ENCODE measurements at places on chromosomes 5 and 9.
A peak's percentile ranks its signal among the peaks of the same experiment; 100 is the strongest.

DNA sequence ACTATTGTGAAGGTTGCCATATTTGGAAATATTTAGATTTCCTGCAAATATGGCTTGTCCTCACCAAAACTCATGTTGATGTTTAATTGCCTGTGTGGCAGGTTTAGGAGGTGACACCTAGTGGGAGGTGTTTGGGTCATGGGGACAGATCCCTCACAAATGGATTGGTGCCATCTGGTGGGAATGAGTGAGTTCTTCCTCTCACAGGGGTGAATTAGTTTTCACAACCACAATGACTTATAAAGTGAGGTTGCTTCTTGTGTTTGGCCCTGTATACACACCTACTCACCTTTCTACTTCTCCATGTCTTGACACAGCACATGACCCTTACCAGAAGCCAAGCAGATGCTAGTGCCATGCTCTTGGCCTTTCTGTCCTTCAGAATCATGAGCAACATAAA lies 41.1 kb downstream of the ISOC1 start:
- DNase-seq, result peak; percentile 33

- no peak for DNase-seq
Measured at GRCh38 chr5:38371596-38371995, 113.2 kb downstream of the EGFLAM start.

DNA sequence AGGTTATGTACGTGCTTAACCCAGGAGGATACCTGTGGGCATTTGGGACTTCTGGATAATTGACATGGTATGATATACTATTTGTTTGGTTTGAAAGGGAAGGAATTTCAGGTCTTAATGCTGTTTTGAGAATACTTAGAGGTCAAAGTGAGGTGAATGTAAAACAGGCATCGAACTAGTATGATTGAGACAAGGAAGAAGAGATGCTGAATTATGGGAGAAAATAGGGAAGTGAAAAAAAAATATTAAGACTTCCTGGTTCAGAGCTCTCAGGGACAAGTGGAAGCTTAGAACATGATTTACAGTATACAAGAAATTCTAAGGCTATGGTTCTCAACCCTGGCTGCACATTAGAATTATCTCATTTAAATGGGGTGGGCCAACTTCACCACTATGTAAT lies 115.3 kb downstream of the CD180 start:
- DNase-seq, result no peak

GRCh38 chr5:69136293-69136692 lies 30.7 kb upstream of the CCNB1 start:
- DNase-seq, result no peak

DNA sequence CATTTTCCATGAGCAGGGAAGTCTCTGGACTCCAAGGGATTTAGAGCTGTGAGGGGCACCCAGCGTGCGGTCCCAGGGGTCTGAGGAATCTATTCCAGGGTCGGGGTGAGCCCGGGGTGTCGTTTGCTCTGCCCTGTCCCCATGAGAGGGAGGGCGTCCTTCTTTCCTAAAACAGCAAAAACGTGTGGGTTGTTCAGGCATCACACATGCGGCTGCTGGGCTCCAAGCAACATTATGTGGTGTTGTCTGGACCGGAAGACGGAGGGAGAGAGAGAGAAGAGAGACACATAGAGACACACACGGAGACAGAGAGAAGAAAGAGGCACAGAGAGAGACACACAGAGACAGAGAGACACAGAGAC lies 42.7 kb upstream of the COL5A1 start:
- DNase-seq, result no peak

DNA sequence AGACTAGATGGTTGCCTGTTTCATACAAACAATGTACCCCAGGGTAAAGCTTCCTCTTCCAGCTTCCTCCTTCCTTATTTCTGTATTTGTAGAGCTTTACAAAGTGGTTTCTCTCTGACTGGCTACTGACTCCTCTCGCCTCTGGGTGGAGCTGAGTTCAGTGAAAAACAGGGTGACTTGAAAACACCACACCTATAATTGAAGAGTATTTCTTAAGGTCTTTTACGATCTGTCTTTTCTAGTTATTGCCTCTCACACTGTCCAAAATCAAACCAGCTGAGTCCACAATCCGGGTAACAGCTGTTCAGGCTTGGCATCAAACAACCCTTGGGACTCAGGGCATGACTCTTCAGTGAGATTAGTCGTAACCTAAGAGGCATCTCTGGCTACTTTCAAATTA lies 200.4 kb downstream of the ARRDC3 start:
- DNase-seq, result peak; percentile 11

GRCh38 chr9:27192291-27192960 lies 83.4 kb downstream of the TEK start:
- no peak for DNase-seq

DNA sequence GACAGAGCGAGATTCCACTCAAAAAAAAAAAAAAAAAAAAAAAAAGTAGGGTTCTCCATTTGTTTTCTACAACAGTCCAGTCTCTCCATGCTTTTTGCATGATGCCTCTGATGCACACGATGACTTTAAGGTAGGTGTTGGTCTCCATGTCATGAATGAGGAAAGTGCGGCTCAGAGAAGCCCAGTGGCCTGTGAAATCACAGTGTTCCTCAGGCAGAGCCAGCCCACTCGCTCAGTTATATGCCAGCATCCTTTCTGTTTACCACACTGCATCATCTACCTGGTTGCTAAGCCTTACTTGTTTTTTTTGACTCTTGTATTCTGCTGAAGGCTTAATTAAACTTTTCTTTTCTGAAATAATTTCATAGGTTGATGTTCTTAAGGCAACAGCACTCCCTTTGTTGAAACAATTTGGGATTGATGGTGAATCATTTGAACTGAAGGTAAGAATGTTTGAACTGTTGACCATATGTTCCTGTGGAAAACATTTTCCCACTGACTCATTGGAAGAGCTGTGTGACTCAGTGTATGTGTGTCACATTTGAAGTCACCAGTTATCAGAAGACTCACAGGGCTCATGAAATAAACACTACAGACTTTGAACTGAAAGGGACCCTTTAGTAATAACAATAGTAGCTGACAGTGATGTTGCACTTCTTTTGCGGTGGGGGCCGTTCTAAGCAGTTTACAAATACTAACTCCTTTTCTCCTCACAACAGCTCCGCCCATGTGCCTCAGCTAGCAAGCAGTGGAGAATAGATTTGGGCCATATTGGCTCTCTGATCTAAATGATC lies 40.2 kb downstream of the RCL1 start:
- DNase-seq, result peak; percentile 91

GRCh38 chr9:981491-981898 lies 5.0 kb downstream of the DMRT3 start:
- DNase-seq, result no peak

DNA sequence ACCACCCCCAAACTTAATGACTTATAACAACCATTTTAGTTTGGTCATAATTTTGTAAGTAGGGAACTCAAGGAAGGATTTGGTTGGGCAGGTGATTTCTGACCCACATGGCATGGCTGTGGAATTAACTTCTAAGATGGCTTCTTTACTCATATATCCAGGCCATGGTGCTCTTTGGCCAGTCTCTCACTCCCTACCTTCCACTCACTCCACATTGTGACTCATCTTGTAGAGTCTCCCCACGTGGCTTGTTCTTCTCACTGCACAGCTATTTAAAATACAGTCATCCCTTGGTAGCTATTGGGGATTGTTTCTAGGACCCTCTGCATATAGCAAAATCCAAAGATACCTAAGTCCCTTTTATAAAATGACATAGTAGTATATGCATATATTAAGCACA lies 76.6 kb upstream of the MAST4 start:
- DNase-seq, result no peak

DNA sequence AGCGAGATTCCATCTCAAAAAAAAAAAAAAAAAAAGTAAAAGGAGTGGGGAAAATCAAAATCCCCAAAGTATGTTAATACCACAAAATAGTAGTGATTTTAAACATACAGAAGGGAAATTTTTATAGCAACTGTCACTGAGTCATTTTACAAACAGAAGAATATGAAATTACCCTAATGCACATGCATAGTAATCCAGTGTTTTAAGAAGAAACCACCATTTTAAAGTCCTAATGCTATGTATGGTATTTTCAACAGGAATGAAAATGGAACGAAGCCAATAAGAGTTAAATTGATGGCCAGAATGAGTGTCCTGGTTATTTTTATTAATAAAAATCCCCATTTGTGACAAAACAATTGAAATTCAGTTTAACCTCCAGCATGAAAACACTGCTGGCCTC lies 26.7 kb upstream of the NXNL2 start:
- no peak for DNase-seq

GRCh38 chr5:541539-542318 lies 17.5 kb upstream of the SLC9A3 start:
- no peak for DNase-seq

DNA sequence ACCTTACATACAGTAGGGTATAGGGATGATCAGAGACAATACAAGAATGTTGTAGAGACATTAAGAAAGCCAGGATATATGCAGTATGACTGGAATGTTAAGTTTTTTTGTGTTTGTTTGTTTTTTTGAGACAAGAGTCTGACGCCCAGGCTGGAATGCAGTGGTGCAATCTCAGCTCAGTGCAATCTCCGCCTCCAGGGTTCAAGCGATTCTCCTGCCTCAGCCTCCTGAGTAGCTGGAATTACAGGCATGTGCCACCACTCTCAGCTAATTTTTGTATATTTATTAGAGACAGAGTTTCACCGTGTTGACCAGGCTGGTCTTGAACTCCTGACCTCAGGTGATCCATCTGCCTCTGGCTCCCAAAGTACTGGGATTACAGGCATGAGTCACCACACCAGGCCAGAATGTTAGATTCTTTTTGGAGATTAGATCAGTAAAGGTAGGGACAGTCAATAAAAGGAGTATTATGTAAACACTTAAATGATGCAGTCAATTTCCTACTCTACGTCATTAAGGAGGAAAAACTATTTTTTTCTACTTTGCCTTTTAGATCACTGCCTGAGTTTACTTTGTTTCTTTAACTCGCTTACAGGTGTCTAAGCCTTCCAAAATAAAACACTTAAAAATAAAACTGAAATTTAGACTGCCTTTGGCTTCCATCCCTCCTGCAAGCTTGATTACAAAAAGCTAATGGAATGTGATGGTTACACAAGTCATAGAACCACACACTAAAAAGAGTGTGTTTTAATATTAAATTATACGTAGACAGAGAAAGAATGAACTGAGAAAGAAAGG lies 6.8 kb upstream of the HNRNPA0 start:
- no peak for DNase-seq
